ENCODE measurements at places on chromosomes 6 and 20.
A peak's percentile ranks its signal among the peaks of the same experiment; 100 is the strongest.

GRCh38 chr6:55917751-55918415 lies 42.5 kb upstream of the BMP5 start:
- no peak for DNase-seq

DNA sequence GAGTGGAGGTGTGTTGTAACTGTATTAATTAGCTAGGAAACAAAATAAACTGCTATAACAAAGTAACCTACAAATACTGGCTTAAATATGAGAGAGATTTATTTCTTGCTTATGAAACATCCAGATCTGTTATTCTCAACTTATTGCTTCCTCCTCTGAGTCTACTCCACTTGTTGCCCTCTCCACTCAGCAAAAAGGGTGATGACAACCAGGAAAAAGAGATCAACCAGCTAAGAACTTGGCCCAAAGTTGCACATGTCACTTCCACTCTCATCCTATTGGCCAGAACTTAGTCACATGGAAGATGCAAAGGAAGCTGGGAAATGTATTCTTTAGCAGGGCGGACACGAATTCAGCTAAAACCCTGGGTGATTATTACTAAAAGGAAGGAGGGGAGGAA lies 5.2 kb upstream of the TP53RK start:
- peak; percentile 27 for DNase-seq

GRCh38 chr6:116624036-116624805 lies 7.9 kb downstream of the RSPH4A start:
- no peak for DNase-seq

GRCh38 chr6:71420095-71420692 lies 131.6 kb downstream of the OGFRL1 start:
- DNase-seq = no peak

GRCh38 chr20:926670-927069 lies 10.5 kb upstream of the ANGPT4 start:
- DNase-seq = no peak

GRCh38 chr6:44457596-44457995 lies 70.1 kb downstream of the CDC5L start:
- DNase-seq = no peak

DNA sequence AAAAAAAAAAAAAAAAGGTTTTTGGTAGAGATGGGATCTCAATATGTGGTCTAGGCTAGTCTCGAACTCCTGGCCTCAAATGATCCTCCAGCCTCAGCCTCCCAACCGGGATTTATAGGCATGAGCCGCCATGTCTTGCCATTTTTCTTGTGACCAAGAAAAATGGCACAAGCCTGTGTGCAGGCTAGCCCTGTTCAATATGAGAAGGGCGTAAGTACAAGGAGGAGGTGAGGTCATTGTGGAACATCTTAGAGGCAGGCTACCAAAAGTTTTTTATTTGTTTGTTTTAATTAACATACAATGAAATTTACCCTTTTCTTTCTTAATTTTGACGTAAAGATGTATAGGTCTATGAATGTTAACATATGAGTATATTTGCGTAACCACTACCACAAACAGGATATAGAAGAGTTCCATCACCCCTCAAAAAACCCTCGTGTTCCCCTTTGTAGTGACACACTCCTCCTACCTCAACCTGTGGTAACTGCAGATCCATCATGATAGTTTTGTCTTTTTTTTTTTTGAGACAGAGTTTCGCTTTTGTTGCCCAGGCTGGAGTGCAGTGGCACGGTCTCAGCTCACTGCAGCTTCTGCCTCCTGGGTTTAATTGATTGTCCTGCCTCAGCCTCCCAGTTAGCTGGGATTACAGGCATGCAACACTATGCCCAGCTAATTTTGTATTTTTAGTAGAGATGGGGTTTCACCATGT lies 28.3 kb upstream of the KIF3B start:
- DNase-seq = no peak

DNA sequence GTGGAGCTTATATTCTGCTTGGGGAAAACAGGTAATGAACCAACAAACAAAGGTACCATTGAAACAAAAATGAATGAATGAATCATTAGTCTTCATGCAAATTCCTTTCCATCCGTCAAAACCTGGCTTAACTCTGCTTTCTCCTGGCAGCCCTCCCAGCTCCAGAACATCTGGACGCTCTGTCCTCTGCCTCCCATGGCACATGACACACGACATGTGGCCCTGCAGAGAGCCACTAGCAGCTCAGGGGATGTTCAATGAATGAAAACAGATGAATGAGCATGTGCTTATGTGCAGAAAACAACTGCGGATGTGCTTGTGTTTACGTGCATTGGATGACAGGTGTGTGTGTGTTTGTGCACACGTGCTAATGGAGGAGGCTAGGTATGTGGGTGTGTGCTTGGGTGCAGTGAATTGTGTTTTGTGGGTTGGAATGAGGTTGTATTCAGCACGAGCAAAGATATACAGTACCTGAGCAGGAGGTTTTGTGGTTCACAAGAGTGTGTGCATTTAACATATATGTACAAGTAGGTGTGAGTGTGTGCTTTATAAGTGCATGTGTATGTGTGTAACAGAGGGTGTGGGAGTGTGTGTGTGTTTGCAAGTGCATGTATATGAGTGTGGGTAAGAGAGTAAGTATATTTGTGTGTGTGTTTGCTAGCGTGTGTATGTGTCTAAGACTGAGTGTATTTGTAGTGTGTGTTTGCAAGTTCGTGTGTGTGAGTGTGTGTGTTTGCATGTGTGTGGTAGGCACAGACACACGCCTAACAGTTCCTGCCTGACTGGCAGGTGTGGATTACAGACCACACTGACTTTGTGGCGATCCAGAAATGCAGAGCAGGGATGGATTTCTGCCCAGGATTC lies 374.1 kb upstream of the SULF2 start:
- no peak for DNase-seq

- DNase-seq = no peak
Measured at GRCh38 chr6:142612956-142613355, 311.1 kb downstream of the ADGRG6 start.

- no peak for DNase-seq
Measured at GRCh38 chr6:169175360-169175887, 78.2 kb downstream of the THBS2 start.

- no peak for DNase-seq
Measured at GRCh38 chr6:101080597-101080996, 199.5 kb upstream of the ASCC3 start.
